Activated CD4-positive, alpha-beta T cell treated with anti-CD3 and anti-CD28 coated beads, Interleukin-10, Interleukin-2, amounts not matched to agents 100 ng/mL and 50 ng/mL, durations not matched to agents 16 hours and 8 hours (primary cell): ENCODE measurements at places on chromosomes 4 and X.

DNA sequence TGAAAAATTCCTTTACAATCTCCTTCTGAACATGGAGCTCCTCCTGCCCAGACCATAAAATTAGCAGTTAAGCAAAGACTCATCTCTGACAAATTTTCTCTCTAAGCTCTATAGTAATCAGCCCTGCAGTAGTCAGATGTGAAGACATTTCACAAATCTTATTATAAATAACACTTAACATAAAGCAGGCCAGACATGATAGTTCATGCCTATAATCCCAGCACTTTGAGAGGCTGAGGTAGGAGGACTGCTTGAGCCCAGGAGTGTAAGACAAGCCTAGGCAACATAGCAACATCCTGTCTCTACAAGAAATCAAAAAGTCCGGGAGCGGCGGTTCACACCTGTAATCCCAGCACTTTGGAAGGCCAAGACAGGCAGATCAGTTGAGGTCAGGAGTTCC, 29.9 kb downstream of the TRMT2B start:
- no peak for DNase-seq

DNA sequence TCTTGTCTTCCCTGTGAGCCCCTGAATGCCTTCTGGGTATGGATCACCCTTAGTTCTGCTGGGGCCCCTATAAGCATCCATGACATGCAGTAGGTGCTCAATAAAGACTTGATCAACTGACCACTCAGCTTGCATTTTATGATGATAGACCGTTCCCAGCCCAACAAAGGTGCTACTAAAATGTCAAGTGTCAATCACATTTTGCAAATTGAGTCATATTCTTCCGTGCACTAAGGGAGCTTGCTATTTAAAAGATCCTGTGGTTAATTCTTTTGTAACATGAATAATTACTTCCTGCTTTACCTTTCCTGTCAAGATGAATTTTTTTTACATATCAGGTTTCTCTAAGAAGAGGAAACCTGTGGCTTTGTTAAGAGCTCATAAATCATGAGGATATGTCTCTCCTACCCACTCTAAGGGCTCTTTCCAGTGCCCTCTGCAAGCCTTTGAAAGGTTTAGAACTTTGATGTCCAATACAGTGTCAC, 47.6 kb downstream of the SH3KBP1 start:
- peak; percentile 74 for DNase-seq

DNA sequence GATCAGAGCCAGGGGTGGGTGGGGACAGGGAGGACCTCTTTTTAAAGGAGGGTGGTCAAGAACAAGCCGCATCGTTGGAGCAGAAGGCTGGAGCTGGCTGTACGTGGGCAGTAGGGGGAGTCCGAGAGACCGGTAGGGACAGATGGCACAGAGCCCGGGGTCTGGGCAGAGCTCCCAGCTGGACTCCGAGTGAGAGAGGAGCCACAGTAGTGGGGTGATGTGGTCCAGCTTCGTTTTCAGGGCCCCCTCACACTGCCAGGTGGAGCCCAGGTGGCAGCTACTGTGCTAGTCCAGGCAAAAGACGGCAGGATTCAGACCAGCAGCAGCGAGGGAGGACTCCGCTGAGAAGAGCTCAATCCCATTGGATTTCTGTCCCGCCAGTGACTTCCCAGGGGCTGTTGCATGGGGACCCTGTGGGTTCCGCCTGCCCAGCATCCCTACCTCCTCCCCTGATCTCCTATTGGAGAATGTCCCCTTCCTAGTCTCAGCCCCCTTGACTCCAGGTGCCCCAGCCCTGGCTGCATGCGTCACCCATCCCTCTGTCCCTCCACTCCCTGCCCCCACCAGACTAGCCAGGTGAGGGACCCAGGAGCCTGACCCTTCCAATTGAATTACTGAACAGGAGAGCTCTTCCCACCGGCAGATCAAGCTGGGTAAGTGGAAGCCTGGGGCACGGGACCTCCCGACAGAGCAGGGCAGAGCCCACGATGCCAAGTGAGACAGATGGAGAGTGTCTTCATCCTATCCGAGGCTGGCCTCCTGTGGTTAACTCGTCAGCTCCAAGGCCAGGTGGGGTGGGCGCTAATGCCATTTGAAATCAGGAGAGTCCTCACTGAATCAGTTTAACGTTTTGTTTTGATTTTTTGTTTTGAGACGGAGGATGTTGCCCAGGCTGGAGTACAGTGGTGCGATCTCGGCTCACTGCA, 2.9 kb downstream of the ARHGAP4 start:
- peak; percentile 48 for DNase-seq

DNA sequence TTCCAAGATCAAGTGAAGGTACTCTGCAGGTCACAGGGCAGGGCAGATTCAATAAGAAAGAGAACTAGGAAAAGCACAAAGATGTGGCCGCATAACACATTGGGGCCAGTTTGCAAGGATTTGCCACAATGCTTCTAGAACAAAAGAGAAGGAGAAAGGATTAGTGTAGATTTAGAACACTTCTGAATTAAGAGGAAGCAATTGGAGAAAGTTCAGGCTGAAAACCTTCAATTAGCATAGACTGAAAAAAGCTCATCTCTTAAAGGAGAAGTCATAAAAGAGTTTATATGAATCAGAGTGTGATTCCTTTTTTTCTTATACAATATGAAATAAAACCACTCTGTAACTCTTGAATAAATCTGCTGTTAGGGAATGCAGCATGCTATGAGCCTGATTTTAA, 215.6 kb upstream of the FAT1 start:
- DNase-seq: no peak

DNA sequence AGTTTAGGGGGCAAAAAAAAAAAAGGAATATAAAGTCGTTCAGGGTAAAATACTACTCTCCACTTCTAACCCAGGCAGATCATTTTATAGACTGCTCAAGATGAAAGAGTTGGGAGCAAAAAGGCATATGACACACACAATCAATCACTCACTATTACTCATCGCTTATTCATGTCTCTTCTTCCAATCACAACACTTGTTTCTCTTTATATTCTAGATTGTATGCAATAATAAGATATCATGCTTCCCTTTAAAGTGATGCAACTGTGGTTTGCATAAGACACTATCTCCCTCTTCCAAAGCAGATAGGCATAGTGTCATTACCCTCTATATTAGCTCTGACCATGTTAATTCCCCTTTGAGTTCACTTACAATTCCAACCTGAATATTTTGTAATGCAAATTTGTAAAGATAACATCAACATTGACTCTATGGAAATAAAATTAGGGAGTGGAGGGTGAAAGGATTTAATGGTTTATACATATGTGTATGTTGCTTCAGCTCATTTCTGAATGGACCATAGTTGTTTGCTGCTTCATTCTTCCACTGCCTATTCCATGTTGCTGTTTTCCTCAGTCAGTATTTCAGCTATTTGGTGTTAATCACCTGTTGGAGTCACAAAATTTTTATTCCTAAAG, 154.9 kb upstream of the EPHA5 start:
- no peak for DNase-seq

- DNase-seq: no peak
Measured at GRCh38 chr4:40865696-40866095, 115.9 kb downstream of the NSUN7 start.

GRCh38 chrX:123424546-123424945, 240.5 kb downstream of the GRIA3 start:
- DNase-seq: peak; percentile 30

DNA sequence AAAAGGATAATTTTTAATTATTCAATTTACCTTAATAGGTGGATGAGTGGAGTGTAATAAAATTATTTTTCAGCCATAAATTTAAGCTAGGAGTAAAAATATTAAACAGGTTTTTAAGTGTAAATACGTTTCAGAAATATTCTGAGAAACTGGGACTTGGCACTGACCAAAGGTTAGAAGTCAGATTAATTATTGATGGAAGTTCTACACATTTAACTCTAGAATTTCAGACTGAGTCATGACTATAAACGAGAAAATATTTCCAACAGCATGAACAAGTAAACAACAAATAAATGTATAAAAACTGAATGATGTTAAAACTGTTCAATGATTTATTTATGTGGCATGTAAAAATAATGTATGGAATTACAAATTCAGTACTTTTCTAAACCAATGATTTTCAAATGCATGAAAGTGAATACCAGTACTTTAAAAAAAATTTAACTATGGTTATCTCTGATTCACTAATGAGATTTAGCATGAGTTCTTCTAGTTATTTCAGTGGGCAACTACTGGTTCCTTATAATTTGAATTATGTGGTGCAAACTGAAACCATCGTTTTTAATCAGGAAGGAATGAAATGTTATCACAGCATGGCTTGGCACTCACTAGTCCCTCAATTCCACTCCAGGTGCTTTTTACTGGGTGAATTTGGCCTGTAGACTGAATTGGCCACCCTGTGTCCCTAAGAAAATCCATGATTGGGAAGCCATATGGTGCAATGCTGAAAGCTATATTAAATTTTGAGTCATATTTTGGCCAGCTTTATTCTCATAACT, 244.2 kb downstream of the FSTL5 start:
- DNase-seq: no peak

DNA sequence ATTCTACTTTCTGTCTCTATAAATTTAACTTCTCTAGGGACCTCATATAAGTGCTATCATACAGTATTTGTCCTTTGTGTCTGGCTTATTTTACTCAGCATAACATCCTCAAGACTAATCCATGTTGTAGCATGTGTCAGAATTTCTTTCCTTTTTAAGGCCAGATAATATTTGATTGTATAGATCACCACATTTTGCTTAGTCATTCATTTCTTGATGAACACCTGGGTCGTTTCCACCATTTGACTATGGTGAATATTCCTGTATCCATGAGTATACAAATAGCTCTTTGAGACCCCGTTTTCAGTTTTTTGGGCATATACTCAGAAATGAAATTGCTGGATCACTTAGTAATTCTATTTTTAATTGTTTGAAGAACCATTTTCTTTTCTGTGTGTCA, 12.0 kb downstream of the CNGA2 start:
- DNase-seq: no peak

DNA sequence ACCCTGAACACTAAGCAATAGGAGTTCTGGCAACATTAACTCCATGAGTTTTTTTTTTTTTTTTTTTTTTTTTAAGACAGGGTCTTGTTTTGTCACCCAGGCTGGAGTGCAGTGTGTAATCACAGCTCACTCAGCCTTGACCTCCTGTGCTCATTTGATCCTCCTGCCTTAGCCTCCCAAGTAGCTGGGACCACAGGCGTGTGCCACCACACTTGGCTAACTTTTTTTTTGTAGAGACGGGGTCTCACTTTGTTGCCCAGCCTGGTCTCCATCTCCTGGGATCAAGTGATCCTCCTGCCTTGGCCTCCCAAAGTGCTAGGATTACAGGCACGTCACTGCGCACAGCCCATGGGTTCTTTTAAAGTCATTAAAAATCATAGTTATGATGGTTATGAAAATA, 5.1 kb downstream of the RHOH start:
- DNase-seq: no peak

DNA sequence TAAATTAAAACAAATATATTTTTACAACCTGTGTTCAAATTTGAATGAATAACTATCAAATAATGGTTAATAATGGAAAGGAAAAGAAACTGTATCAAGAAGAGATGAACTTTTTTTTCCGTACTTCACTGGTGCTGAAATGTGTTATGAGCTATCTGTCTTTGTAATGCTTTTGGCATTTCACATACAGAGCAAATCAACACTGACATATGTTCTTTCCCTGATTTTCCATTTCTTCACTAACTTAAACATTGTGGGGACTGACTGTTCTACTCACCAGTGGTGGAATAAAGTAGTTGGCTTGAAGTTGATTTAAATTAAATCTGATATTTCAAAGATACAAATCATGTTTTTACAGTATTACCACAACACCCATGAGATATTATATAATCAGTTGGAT, 304.0 kb upstream of the BMP3 start:
- DNase-seq: no peak

- peak; percentile 73 for DNase-seq
Measured at GRCh38 chr4:122542411-122543236, 78.2 kb downstream of the IL21 start.

- no peak for DNase-seq
Measured at GRCh38 chr4:151315212-151315886, 10.1 kb downstream of the SH3D19 start.

DNA sequence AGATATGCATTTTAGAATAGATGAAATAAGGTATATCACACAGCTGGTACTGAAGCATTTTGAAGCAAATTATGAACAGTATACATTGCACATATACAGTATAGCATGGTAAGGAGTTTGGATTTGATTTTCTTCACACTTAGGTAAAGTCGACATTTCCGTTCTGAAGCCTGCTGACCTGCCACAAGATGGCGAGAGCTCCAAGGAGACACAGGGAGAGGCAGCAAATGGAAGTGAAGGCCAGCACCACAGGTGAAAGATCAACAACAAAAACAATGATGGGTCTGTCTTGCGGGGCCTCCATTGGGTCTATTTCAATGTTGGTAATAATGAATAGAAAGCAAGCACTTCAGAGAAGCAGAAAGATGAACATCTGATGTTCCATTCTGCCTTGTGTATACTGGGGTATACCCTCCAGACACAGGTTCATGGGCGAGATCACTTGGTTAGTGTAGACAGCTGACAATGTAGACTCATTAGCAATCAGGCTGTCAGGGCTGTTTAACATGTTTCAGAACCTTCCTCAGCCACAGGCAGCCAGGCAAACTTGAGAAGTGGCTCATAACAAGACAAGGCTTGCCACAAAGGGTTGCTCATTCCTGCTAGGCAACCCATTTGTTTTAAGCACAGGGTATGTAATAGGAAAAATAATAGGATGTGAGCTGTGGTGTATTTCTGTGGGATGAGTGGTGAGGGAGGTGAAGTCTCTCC, 21.4 kb upstream of the NOX1 start:
- peak; percentile 50 for DNase-seq

- no peak for DNase-seq
Measured at GRCh38 chrX:110877326-110877725, 81.7 kb upstream of the CHRDL1 start.

GRCh38 chr4:137735561-137736104, 203.3 kb upstream of the PCDH18 start:
- DNase-seq: no peak

GRCh38 chr4:150126201-150126863, 48.1 kb downstream of the DCLK2 start:
- DNase-seq: no peak
